Stimulated activated CD8-positive, alpha-beta memory T cell treated with anti-CD3 and anti-CD28 coated beads, Interleukin-12 subunit alpha, Interleukin-12 subunit beta, amount 100 ng/mL, for 4 hours (primary cell): ENCODE measurements at places on chromosomes 5 and 9.

GRCh38 chr9:95284162-95285080 is 33.1 kb downstream of the FANCC start:
- DNase-seq: no peak

DNA sequence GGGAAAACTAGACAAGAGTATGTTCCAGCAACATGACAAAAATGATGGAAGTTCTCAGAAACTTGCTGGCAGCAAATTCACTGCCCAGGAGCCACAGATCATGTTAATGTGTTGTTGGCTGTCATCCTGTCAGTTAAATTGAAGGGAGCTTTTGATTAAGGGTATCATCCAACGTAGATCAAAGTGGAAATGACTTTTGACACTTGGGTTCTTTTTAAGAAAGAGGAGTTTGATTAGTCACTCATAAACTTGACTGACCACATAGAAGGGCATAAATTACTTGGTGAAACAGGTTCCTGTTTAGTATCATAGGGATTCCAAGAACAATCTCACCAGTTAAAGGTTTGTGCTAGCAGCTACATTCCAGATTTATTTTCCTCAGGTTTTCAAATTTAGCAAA is 288.7 kb downstream of the CSNK1G3 start:
- no peak for DNase-seq

- no peak for DNase-seq
Measured at GRCh38 chr9:79477955-79478771, 93.6 kb upstream of the TLE4 start.

DNA sequence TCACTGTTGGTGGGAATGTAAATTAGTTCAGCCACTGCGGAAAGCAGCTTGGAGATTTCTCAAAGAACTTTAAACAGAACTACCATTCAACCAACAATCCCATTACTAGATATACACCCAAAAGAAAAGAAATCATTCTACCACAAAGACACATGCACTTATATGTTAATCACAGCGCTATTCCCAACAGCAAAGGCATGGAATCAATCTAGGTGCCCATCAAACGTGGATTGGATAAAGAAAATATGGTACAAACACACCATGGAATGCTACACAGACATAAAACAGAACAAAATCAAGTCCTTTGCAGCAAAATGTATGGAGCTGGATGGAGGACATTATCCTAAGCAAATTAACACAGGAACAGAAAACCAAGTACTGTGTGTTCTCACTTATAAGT is 42.1 kb downstream of the PRUNE2 start:
- no peak for DNase-seq

- DNase-seq: no peak
Measured at GRCh38 chr5:54556141-54556540, 38.6 kb downstream of the SNX18 start.

GRCh38 chr5:7592910-7593309 is 197.0 kb downstream of the ADCY2 start:
- no peak for DNase-seq

DNA sequence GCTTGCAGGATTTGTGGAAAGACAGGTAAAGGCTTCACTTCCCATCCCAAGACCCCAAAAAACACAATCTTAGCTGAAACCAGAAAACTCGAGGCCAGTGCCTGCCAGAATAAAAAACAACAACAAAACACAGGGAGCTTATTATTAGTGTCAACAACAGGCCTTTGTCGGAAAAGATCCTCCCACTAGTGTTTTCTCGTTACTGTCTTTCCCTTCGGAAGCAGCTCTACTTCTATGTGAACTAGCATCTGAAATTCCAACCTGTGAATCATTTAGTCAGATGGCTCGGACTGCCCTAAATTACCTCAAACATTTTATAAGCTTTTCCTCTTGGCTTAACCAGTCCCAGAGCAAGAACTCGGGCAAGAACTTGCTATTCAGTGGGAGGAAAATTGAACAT is 122.2 kb upstream of the GNA14 start:
- DNase-seq: no peak

DNA sequence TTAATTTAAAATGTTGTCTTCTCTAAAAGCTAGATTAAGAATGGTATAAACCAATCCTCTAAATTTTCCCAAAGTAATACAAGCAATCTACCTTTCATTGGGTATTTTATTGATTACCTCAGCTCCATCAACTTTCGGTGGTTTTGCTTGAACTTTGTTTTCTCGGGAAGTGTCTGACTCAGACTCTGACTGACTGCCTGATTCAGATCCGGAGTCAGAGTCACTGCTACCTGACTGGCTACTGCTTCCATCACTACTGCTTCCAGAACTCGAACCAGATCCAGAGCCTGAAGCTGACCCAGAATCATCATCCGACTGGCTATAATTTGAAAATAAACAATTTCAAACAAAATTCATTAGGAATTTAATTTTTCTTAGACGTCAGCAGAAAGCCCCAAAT is 24.0 kb downstream of the CHD1 start:
- DNase-seq: no peak

GRCh38 chr5:75365740-75366139 is 28.7 kb downstream of the HMGCR start:
- no peak for DNase-seq

DNA sequence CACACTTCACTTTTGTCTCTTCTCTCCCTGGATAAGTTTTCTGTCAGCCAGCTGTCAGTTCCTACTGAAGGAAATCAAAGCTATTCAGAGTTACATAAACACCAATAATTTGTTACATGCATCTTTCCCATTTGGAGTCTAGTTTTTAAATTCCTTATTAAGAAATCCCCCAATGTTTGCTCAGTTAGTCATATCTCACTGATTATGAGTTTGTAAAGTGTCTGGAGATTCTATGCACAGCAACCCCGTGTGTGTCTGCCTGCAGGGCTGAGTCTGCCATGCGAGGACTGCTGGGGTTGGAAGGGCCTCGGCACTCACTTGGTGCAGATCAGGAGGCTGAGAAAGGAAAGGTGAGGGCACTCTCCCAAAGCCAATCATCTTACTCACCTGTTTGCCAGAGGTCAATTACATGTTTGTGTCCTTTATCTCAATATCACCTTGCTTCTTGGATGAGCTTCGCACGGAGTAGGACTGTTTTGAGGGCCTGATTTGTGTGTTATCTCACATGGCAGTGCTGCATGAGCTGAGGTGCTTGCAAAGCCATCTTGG is 3.3 kb downstream of the ANKRD34B start:
- DNase-seq: no peak

GRCh38 chr9:69047371-69047770 is 11.8 kb downstream of the FXN start:
- DNase-seq: no peak

DNA sequence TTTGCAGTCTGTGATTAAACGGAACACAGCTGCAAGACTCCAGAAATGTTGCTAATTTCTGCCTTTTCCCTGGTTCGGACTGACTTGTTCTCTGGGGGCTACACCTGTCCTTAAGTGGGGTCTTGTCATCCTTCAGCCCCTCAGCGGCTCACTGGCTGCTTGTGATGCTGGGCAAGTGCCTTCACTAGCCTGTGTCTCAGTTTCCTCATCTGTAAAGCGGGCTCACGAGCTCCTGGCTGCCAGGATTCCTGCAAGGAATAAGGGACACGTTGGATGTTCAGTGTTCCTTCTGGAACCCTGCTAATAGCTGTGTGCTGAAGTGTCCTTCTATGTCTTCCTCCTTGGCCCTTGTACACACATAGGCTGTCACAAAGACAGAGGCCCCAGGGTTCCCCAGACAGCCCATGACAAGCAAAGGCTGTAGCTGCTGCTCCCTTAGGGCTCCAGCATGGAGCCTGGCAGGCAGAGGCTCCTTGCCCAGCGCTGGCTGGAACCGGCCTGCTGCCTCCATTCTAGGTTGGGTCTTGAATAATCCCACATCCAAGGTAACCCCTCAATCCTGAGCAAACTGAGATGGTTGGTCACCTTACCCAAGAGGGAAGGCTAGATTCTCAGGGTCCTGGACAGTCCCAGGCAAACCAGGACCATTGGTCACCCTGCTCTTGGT is 116.1 kb downstream of the GAPVD1 start:
- DNase-seq: no peak

- DNase-seq: no peak
Measured at GRCh38 chr5:152221721-152222629, 183.1 kb downstream of the NMUR2 start.

GRCh38 chr5:134245101-134245604 is 19.3 kb upstream of the PPP2CA start:
- DNase-seq: no peak

DNA sequence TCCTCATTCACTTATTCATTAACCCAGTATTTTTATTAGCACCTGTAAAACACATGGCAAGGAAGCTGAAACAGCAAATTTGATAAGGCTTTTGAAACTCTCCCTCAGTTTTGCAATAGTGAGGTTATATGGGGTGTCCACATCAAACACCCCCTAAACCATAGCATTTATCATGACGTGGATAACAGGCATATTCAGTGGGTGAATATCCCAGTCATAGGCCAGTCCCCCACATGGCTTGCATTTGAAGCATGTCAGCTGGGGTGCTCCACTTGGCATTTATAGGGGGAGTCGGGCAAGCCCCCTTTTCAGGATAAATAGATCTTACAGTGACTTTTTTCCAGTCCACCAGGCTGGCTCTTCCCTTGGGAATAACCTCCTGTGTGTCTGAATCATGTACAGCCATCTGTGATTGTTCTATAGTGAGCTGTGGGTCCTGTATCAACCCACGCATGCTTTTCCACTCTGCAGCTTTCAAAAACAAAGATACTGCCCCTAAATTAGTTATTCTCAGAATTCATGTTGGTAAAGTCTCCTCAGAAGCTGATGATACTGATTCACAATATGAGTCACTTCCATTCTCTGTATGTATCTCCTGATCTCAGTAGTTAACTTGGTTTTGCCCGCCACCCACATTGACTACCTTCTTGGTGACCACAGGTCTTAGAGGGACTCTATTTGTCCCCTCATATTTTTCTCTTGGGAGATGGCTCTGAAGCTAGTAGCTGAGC is 84.4 kb upstream of the SPIN1 start:
- DNase-seq: no peak

DNA sequence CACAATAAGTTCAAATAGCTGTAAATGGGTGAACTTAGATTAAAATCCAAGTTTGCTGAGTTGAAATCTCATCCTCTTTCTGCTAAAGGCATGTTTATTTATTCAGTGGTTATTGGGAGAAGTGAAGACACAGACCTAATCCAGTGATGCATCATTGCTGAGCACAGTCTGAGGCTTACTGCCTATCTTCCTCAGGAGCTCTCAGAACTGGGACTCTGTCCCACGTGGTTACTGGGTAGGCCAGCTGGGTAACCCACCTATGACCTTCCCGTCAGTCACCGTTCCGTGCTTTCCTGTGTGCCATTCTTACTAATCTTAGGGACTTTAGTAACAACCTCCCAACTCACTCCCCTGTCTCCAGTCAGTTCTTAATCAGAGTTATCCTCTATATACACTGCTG is 226.8 kb upstream of the ATP10B start:
- no peak for DNase-seq

DNA sequence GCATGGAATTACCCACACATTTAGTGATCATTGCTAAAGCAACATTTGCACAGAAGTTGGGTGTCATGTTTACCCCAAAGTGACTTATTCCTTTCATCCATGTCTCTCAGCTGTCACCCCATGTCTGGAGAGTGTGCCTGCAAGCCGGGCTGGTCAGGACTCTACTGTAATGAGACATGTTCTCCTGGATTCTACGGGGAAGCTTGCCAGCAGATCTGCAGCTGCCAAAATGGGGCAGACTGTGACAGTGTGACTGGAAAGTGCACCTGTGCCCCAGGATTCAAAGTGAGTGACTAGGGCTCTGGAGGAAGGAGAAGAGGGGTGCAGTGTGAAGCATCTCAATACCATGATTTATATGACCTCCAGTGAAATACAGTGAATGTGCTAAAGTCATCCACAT is 99.9 kb upstream of the PRRC1 start:
- DNase-seq: no peak

- peak; percentile 17 for DNase-seq
Measured at GRCh38 chr5:56815658-56816545, 553 bp downstream of the MAP3K1 start.

DNA sequence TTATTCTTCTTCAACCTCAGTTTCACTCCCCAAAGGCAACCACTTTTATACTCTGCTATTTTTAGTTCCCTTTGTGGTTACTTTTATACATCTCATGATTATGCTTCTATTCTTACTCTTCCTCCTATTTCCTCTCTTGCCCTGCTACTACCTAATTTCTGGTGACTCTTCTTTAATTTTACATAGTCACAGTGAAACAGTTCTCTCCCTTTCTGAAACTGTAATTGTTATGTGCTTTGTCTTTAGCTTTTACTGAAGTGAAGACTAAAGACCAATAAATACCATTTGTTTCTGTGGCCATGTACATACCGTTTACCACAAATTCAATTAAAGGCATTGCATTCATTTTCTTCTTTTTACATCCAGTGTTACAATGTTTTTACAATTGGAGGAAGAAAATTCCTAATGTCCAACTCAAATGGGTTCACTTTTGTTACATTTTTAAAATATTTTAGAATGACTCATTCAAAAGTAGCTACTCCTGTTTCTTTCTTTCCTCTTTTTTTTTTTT is 410.6 kb downstream of the PSAT1 start:
- no peak for DNase-seq

GRCh38 chr9:16181539-16181938 is 628.7 kb downstream of the CCDC171 start:
- no peak for DNase-seq

GRCh38 chr5:13187186-13187585 is 757.3 kb downstream of the DNAH5 start:
- DNase-seq: no peak

DNA sequence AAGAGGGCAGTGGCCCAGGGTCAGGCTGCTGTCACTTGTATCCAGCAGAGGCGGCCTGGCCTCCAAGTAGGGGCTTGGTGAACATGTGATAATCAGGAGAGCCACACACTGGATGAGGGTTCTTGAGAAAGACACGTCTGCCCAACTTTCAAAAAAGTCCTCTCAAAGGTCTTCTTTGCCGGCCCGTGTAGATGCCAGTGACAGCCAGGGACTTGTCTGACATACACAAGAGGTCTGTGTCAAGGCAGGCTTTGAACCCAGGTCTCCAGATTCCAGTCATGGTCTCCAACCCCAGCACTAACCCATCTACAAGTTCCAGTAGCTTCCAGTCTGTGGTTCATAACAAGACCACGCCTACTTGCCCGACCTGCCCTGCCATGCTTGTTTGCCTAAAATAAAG is 7.9 kb upstream of the AMBP start:
- no peak for DNase-seq

DNA sequence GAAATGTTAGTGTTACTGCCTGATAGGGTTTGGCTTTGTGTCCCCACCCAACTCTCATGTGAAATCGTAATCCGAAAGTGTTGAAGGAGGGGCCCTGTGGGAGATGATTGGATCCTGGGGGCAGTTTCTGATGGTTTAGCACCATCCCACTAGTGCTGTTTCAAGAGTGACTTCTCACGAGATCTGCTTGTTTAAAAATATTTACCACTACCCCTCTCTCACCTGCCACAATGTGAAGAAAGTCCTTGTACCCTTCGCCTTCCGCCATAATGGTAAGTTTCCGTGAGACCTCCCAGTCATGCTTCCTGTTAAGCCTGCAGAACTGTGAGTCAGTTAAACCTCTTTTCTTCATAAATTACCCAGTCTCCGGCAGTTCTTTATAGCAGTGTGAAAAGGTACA is 2.6 kb upstream of the RFX3 start:
- DNase-seq: peak; percentile 21

GRCh38 chr5:74342948-74343682 is 297.4 kb downstream of the ENC1 start:
- no peak for DNase-seq
